ENCODE measurements at places on chromosomes 5 and 9.

DNA sequence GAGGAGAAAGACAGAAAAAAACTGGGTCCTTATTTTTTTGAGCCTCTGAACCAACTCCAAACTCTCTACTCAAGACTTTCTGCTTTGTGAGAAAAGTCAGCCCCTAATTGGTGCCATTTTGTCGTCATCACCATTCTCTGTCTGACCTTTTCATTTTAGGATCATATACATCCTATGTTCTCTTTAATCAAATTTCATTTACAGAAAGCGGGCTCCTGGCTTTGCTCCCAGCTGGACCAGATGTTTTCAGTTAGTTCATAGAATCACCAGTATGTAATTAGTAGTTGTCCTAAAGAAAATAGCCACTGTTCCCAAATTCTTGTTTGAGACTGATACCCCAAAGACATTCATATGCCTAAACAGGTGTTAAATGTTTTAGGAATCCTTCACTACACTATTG lies 28.6 kb upstream of the SLCO4C1 start:
- no peak overlapping the region for H3K4me3 ChIP-seq
- H3K27me3 ChIP-seq: peaks cover 6% of the 10 kb centered on the region
- H3K4me1 ChIP-seq: no peaks in the 10 kb centered on the region
- H3K27ac ChIP-seq: no peak overlapping the region

- no peaks in the 10 kb centered on the region for H3K27me3 ChIP-seq
- H3K4me3 ChIP-seq: no peak overlapping the region
- H3K27ac ChIP-seq: no peak overlapping the region
- H3K4me1 ChIP-seq: peaks cover 21% of the 10 kb centered on the region
These were observed 23.1 kb downstream of the ANP32B start for GRCh38 chr9:98006127-98006796.

- no peak for DNase-seq
- no peaks in the 10 kb centered on the region for H3K36me3 ChIP-seq
- peaks cover 38% of the 10 kb centered on the region for H3K4me1 ChIP-seq
- peak overlapping the region; percentile 23 for H3K27ac ChIP-seq
- peaks cover 2% of the 10 kb centered on the region for H3K27me3 ChIP-seq
These were observed 47.8 kb upstream of the TGFBR1 start for GRCh38 chr9:99056886-99057664.

GRCh38 chr9:19451240-19452087 lies 42.7 kb downstream of the ACER2 start:
- H3K36me3 ChIP-seq: no peaks in the 10 kb centered on the region
- DNase-seq: no peak
- H3K27me3 ChIP-seq: no peaks in the 10 kb centered on the region
- H3K27ac ChIP-seq: no peak overlapping the region
- no peaks in the 10 kb centered on the region for H3K4me1 ChIP-seq
- no peak overlapping the region for H3K4me3 ChIP-seq

- peaks cover 2% of the 10 kb centered on the region for H3K27me3 ChIP-seq
- peaks cover 2% of the 10 kb centered on the region for H3K36me3 ChIP-seq
- H3K27ac ChIP-seq: no peak overlapping the region
These were observed 283.1 kb downstream of the SMARCA2 start for GRCh38 chr9:2298217-2298616.

DNA sequence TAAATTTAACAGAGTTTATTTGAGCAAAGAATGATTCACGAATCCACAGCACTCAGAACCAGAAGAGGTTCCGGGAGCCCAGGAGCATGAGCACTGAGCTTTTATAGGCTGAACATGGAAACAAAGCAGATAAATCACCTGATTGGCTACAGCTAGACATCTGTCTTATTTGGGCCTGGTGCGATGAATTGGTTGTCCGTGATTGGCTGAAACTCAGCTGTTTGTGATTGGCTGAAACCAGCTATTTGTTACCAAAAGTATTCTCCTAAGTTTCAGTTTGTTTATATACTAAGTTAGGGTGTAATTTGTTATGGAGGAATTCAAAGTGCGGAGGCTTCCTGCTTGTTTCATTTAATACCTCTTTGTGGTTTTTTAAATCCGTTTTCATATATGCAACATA lies 15.8 kb upstream of the LCP2 start:
- DNase-seq: no peak
- H3K4me1 ChIP-seq: no peaks in the 10 kb centered on the region
- H3K27ac ChIP-seq: no peak overlapping the region
- H3K27me3 ChIP-seq: peaks cover 56% of the 10 kb centered on the region

DNA sequence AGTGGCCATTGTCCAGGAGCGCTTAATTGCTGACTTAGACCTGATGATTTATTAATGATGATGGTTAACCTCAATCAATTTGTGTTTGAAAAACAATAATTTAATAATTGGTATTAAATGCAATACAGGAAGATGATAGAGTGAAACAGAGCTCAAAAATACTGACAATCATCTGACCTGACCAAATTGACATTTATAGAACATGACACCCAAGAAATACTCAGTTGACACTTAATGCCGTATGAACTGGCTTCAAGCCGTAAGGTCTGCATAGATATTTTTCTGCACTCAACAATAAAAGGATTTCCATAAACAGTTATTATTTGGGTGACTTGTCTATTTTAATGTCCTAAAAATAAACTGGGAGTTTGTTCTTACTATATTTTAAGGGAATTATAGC lies 159.2 kb downstream of the TRIO start:
- H3K36me3 ChIP-seq: peaks cover 22% of the 10 kb centered on the region
- no peaks in the 10 kb centered on the region for H3K27me3 ChIP-seq
- no peak overlapping the region for H3K4me3 ChIP-seq
- no peak for DNase-seq
- H3K27ac ChIP-seq: peak overlapping the region; percentile 11

DNA sequence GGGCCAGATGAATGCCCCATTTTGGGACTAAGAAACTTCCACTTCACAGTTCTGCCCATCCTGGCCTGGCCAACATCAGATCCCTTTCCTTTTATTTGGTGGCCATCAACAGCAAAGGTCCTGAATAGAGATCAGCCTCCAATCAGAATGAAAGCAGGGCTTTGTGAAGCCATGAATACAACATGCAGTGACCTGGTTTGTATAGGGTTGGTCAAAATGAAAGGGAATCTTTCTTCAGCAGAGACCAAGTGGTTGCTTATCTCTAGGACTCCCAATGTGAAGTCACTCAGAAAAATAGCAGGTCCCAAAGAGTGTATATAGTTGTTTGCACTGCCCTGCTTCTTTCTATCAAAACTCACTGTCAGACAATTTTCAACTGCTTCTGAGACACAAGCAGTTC lies 113.9 kb upstream of the SLC12A2 start:
- DNase-seq: no peak
- H3K27me3 ChIP-seq: no peaks in the 10 kb centered on the region
- peaks cover 6% of the 10 kb centered on the region for H3K4me1 ChIP-seq
- peaks cover 14% of the 10 kb centered on the region for H3K36me3 ChIP-seq
- H3K27ac ChIP-seq: no peak overlapping the region

DNA sequence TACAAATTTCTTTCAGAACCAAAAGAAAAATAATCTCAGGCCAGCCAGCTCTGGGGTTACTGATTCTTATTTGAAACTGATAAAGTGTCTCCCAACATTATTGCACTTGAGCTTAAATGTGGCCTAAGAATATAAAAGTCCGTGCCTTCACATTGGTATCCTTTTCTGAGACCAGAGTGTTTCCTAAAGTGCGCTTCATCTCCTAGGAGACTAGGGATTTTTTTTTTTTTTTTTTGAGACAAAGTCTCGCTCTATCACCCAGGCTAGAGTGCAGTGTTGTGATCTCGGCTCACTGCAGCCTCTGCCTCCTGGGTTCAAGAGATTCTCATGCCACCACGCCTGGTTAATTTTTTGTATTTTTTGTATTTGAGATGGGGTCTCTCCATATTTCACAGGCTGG lies 23.6 kb upstream of the KCNIP1 start:
- H3K36me3 ChIP-seq: no peaks in the 10 kb centered on the region
- no peak for DNase-seq
- no peaks in the 10 kb centered on the region for H3K27me3 ChIP-seq
- H3K27ac ChIP-seq: no peak overlapping the region
- no peak overlapping the region for H3K4me3 ChIP-seq

DNA sequence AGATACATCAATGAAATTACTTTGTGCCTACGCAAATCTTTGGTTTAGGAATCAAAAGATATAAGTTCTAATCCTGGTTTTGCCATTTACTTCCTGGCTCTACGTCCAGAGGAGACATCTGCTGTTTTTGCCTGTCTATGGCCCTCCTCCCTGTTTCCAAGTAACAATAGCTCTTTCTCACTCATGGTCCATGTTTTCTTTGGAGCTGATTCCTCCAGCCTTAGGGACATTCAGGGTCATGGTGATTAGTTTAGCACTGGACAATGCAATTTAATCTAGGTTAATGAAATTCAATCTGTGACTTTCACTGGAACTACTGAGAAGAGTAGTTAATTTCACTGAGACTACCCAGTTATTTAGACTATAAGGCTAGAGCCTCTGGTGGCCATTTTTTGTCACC lies 170.6 kb downstream of the SEMA6A start:
- no peak for DNase-seq
- H3K4me3 ChIP-seq: no peak overlapping the region
- H3K27me3 ChIP-seq: no peaks in the 10 kb centered on the region
- no peaks in the 10 kb centered on the region for H3K36me3 ChIP-seq
- no peaks in the 10 kb centered on the region for H3K4me1 ChIP-seq
- no peak overlapping the region for H3K27ac ChIP-seq

- H3K27ac ChIP-seq: no peak within 1 kb of the TSS
- peaks cover 6% of the 10 kb centered on the region for H3K36me3 ChIP-seq
- H3K27me3 ChIP-seq: peaks cover 68% of the 10 kb centered on the region
These were observed at the start of gene BARX1 for GRCh38 chr9:93955111-93955980. Gene BARX1, minus strand, starts transcription at chr9:93955355. Its CDS starts 209 bp downstream, at chr9:93955146.

DNA sequence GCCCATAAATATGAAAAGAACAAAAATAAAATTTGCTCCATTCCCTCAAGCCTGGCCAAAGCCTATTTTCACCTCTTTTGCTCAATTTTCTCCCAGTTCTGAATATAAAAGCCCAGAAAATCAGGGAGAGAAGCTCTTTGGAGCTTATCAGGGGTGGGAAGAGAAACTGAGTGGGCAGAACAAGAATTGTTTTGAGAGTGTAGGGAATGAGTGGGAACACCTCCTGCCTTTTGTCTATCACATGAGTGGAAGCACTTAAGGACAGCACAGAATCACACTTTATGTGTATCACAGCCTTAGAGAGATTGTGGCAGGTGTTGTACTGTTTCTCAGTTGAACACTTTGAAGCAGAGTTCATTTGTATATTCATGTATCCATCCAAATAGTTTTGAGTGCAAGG lies 139.2 kb upstream of the HMHB1 start:
- no peaks in the 10 kb centered on the region for H3K27me3 ChIP-seq
- no peak overlapping the region for H3K27ac ChIP-seq
- peaks cover 24% of the 10 kb centered on the region for H3K4me1 ChIP-seq
- no peak overlapping the region for H3K4me3 ChIP-seq
- DNase-seq: no peak
